GM12865 (cell line): ENCODE measurements at places on chromosomes 11 and 22.
A peak's percentile ranks its signal among the peaks of the same experiment; 100 is the strongest.

GRCh38 chr11:90288212-90288821 lies 65.5 kb upstream of the CHORDC1 start:
- peak; percentile 23 for DNase-seq

DNA sequence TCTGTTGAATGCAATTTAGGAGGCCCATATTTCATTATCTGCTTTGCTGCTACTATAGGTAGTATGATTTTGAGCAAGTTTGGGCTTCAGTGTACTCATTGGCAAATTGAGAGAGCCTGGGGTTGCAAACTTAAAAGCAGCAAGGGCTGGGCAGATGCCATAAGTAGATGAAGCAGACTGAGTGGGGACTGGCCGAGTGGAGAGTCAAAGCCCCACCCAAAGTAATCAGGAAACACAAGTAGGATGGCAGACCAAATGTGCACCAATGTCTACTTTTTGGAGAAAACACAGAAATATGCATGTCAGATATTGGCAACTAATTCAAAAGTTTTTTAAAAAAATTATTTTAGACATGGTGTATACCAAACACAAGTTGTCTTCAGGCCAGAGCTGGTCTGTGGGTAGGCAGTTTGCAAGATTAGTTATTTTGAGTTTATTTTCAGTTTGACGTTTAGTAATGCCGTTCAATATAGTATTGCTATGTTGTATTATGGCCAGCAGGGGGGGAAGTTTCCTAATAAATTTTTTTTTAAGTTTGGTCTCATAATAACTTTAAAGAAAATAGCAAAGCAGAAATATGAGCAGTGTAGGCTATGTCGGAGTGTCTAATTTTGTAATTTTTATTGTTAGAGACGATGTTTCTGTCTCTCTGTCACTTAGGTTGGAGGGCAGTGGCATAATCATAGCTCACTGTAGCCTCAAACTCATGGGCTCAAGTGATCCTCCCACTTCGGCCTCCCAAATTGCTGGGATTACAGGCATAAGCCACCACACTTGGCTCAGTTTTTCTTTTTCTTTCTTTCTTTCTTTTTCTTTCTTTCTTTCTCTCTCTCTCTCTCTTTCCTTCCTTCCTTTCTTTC lies 105.1 kb downstream of the HIPK3 start:
- peak; percentile 66 for DNase-seq

DNA sequence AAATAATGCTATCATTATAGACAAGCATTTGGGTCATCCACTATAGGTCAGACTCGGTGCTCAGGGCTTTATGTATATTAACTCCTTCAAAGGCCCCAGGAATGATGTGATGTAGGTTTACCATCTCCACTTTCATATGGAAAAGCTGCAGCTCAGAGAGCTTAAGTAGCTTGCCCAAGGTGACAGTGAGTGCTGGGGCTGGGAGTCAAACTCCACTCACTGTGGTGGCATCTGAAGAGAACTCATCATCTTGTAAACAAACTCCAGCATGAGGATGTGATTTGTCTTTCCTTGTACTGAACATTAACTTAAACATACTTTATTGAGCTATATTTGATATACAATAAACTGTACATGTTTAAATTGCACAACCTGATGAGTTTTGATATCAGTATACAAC lies 25.4 kb downstream of the TENM4 start:
- no peak for DNase-seq

DNA sequence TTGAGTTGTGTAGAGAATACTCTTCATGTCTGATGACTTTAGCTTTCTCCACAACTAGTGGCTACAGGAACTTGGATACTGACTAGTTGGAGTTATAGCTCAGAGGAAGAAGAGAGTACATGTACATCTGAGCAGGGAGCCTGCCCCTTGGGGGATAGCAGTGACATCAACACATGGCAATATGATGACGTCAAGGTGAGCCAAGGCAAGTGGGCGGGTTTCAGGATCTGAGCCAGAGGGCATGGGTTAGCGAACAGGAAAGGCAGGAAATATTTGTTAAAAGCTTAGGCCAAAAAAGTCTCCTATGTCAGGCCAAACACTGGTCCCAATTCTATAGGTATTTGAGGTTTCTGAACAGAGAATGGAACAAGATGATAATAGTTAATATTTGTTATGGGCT lies 42.0 kb upstream of the HORMAD2 start:
- DNase-seq, result no peak

GRCh38 chr11:84408946-84409411 lies 1122.8 kb upstream of the CCDC90B start:
- DNase-seq, result no peak

DNA sequence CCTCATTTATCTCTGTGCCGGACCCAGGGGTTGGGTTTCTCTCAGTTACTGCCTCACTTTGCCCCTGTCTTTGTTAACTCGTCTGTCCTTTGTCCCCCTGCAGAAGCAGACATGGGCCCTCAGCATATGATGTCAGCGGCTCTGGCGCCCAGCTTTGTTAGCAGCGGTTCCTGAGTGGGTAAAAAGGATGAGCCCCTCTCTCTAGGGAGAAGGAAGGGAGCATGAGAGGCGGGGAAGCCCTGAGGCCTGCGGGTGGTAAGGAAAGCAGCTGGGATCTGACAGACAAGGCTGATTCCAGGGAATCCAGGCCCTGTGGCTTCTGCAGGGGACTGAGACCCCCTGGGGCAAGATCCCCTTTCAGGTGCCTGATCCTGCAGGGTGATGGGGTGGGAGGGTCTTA lies 51.7 kb downstream of the MCM5 start:
- no peak for DNase-seq

GRCh38 chr11:11046781-11047180 lies 188.9 kb upstream of the ZBED5 start:
- DNase-seq, result no peak

GRCh38 chr11:104925850-104926249 lies 27.6 kb upstream of the CASP12 start:
- DNase-seq, result no peak

DNA sequence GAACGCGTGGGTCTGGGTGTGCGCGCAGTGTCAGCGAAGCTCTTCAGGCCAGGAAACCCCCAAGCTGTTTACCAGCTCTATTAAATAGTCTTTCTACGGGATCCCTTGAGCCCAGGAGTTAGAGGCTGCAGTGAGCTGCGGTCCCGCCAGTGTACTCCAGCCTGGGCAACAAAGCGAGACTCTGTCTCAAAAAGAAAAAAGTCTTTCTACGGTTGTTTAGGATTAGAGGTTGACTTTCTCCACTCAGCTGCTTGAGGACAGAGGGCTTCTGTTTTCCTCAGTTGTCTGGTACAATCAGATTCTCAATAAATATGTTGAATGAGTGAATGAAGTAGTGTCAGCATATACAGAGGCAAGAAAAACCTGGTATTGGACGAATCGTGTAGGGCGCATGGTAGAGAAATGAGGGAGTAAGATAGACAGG lies 619 bp downstream of the SART1 start:
- no peak for DNase-seq

GRCh38 chr22:44231233-44231632 lies 50.5 kb downstream of the PARVG start:
- no peak for DNase-seq

- no peak for DNase-seq
Observed at GRCh38 chr11:118921929-118922744, 3.6 kb downstream of the BCL9L start.

DNA sequence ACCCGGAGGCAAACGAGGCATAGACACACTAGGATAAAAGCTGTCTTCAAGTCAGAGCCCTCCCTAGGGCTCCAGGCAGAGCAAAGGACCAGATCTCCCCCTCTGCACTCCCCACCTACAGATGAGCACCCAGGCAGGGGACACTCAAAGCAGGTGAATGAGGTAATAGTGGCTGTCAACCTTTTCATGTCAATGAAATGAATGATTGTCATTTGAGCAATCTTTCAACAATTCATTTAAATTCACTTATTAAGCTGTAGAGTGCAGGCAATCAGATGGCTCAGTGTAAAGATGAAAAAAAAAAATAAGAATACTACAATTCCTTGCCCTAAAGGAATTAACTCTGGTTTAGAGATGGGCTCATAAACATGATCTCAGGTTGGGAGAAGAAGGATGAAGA lies 427.8 kb upstream of the ISX start:
- no peak for DNase-seq

- DNase-seq, result no peak
Observed at GRCh38 chr11:79116600-79116999, 324.2 kb downstream of the TENM4 start.

DNA sequence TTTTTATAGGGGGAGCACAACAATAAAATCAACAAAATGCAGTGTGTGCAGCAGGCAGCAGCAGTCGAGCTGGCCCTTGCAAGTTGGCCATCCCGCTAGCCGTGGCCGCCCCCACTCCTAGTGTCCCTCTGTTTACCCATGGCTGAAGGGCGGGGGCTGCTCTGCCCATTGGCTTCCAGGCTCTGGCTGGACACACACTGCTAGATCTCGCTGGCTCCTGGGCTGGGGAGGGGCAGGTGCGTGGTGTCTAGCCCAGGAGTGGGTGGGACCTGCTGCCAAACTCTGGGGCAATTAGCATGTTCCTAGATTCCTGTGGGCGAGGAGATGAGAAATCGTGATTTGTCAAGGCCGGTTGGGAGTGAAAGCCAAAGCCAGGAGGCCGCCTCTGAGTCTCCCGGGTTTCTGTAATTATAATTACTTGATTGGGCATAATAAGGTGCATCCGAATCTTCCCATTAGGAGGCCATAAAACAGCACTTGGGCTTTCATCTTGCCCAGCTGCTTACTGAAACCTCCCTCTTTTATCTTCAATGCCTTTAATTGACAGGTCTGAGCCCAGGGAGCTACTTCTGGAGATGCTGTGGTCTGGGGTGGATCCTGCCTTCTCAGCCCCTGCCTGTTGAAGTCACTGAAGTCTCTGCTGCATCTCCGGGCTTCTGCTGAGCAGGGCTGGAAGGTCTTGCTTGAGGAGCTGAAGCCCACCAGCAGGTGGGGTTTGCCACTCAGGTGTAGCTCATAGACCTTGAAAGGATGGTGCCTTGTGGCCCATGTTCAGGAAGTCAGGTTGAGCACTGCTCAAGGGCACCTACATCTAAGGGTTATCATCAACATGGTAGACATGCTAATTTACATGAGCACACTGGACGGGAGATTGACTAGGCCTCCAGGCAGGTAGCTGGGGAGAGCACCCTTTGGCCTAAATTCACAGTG lies 44.5 kb upstream of the DKK3 start:
- peak; percentile 46 for DNase-seq

DNA sequence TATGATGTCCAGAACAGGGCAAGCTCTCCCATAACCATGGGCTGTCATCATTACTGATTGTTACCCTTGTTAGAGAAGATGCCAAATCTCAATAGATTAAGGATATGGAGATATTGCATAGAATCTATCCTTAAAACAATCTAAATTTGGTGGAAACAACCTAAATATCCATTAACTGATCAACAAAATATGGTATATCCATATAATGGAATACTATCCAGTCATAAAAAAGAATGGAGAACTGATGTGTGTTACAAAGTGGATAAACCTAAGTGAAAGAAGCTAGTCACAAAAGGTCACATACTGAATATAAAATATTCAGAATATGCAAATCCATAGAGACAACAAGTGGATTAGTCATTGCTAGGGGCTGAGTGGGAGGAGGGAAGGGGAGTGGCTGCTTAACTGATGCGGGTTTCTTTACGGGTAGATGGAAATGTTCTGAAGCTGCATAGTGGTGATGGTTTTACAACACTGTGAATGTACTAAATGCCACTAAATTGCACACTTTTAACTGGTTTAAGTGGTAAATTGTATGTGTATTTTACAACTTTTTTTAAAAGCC lies 36.1 kb upstream of the SMCO4 start:
- no peak for DNase-seq

- DNase-seq, result no peak
Observed at GRCh38 chr11:81574301-81574700, 1159.4 kb downstream of the FAM181B start.

- peak; percentile 38 for DNase-seq
Observed at GRCh38 chr11:68312780-68313573, 586 bp downstream of the LRP5 start.

DNA sequence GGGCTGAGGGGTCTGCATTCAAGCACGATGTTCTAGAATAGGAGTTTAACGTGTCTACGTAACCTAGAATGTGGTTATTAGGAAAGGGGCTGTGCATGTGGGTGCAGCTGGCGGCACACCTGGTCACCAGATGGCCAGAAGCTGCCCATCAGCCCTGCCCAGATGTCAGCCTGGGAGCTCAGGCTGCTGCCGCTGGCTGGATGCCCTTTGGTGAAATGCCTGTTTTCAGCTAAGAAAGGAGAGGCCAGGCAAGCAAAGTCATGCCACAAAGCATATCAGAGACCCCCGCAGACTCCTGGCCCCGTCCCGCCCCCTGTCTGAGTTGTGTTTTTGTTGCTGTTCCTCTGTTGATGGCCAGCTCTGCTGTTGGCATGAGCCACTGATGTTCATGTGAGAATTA lies 11.3 kb upstream of the ADORA2A start:
- DNase-seq, result no peak

DNA sequence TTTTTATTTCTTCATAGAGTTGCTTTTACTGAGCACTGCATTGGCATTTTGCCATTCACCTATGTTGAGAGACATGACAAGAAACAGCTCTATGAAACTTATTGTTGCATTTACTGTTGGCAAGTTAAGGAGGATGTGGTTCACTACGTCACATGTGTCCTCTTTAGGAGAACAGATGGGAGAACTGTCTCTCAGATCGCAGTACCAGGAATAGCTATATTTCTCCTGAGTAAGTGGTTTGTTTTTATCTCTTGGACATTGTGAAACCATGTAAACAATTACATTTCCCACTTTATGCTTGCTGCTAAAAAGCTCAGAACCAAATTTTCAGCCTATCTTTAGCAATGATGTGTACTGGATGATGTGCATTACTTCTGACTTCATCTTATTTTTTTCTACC lies 34.8 kb upstream of the PSMA1 start:
- peak; percentile 25 for DNase-seq

DNA sequence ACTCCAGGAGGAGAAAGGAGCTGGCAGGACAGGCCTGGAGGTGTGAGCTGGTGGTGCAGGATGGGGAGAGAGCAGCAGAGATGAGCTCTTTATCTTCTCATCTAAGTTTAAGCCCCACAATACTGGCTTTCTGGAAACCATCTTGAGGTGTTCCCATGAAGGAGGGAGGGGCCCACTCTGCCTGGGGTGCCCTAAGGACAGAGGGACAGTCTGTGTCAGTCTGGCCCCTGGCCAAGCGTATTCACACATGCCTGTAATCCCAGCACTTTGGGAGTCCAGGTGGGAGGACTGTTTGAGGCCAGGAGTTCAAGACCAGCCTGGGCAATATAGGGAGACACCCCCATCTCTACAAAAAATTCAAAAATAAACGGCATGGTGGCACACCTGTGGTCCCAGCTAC lies 8.9 kb downstream of the SERHL2 start:
- DNase-seq, result no peak
